Bronchial smooth muscle cell (primary cell): ENCODE measurements at places on chromosomes 5 and 9. TPM values are rescaled to one million over a fixed set of nuclear protein-coding genes. Genes with fewer than 3 reads are reported as not detected.

Gene RHOBTB3
- total RNA-seq = 211 and 296 TPM in 2 replicates

Gene SV2C
- total RNA-seq = not detected in 2 replicates

Gene INSL6
- not detected in 2 replicates for total RNA-seq

Gene SHISAL2B
- total RNA-seq = 0.16 TPM in 1 of 2 replicates, not detected in the other

Gene ALDH1A1
- total RNA-seq = 7.7 and 10.1 TPM in 2 replicates

Gene PPP3R2
- 0.09 TPM in 1 of 2 replicates, not detected in the other for total RNA-seq

Gene RNF183
- total RNA-seq = not detected in 2 replicates

Gene CDC25C
- 0.26 and 1.1 TPM in 2 replicates for total RNA-seq

Gene PCDHGA9
- total RNA-seq = 2.9 and 3.8 TPM in 2 replicates

Gene SERF1A
- 0.69 and 5.0 TPM in 2 replicates for total RNA-seq

Gene TPM2
- 925 and 1,339 TPM in 2 replicates for total RNA-seq
